ENCODE measurements at places on chromosomes 6 and 20. TPM values are rescaled to one million over a fixed set of nuclear protein-coding genes. Genes with fewer than 3 reads are reported as not detected.

GGTLC1 gene
- not detected for total RNA-seq

GSTA2 gene
- total RNA-seq = not detected

PHACTR3 gene
- not detected for total RNA-seq

CDSN gene
- not detected for total RNA-seq

SPATA2 gene
- 8.6 TPM for total RNA-seq

CAGE1 gene
- 0.22 TPM for total RNA-seq

KIF13A gene
- not detected for total RNA-seq

GPR6 gene
- total RNA-seq = not detected

OOEP gene
- total RNA-seq = 0.45 TPM

NOX3 gene
- total RNA-seq = not detected

UNC5CL gene
- total RNA-seq = 2.5 TPM

RPN2 gene
- 125 TPM for total RNA-seq

DYNLRB1 gene
- total RNA-seq = 108 TPM

CCN6 gene
- total RNA-seq = not detected

FOXA2 gene
- not detected for total RNA-seq

VTA1 gene
- total RNA-seq = 47.4 TPM

PTCRA gene
- total RNA-seq = not detected

AIF1 gene
- 29.0 TPM for total RNA-seq

PPP1R16B gene
- total RNA-seq = 111 TPM

MRPS26 gene
- total RNA-seq = 158 TPM
